ENCODE measurements at places on chromosomes 11 and 22. TPM values are rescaled to one million over a fixed set of nuclear protein-coding genes. Genes with fewer than 3 reads are reported as not detected.

DNA sequence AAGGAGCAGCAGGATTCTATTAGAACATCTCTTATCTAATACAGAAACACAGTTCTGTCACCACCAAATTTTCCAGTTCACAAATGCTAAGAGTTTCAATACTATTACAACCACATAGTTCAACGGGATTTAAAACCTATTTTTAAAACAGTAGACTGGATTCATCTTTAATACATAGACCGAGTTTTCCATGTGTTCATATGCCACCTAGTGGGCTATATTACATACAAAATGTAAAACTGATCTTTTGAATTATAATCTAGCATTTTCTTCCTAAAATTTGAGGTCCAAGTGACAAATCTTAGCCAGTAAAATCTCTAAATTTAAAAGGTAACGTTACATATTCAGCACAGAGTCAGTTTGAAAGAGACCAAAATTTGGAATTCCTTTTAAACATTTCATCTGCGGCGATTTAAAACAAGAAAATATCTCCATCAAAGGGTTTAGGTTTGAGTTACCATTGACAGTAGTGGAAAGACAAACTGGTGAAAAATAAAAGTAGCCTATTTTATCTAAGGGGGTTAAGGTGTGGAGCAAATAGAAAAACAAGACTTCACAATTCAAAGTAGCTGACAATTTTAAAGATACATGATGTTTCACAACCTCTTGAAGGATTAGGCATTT is 269.3 kb upstream of the MPPED2 start:
- no peak overlapping the region for H3K4me3 ChIP-seq
- H3K4me1 ChIP-seq, result no peaks in the 10 kb centered on the region
- DNase-seq, result no peak
- no peaks in the 10 kb centered on the region for H3K27me3 ChIP-seq
- no peak overlapping the region for H3K27ac ChIP-seq
- no peaks in the 10 kb centered on the region for H3K36me3 ChIP-seq

DNA sequence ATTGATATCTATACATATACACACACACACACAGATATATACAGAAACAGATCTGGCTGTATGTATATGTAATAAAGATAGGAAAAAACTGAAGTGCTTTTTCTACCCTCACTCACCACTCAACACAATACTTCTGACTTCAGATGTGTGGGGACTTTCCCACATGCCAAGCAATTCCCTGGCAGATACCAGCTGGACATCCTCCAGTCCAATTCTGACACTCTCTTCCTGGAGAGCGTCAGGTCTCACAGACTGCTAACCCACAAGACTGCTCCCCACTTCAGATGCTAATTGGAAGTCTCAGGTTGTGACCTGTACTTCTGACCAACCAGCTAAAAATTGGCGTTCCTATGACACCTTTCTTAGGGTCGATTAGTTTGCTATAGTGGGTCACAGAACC is 140.6 kb downstream of the ATG16L2 start:
- no peak overlapping the region for H3K4me3 ChIP-seq
- no peaks in the 10 kb centered on the region for H3K4me1 ChIP-seq
- DNase-seq, result no peak
- H3K27ac ChIP-seq, result no peak overlapping the region

OR52N4 gene
- not detected for total RNA-seq

- peaks cover 27% of the 10 kb centered on the region for H3K4me1 ChIP-seq
- H3K4me3 ChIP-seq, result no peak overlapping the region
Observed at GRCh38 chr11:78371221-78371891, 46.3 kb downstream of the GAB2 start.

CD82 gene
- total RNA-seq, result 28.3 TPM

- no peaks in the 10 kb centered on the region for H3K36me3 ChIP-seq
- no peak overlapping the region for H3K27ac ChIP-seq
- peaks cover 4% of the 10 kb centered on the region for H3K4me1 ChIP-seq
- H3K4me3 ChIP-seq, result no peak overlapping the region
- no peaks in the 10 kb centered on the region for H3K27me3 ChIP-seq
Observed at GRCh38 chr11:95571718-95572260, 217.8 kb downstream of the FAM76B start.

DNA sequence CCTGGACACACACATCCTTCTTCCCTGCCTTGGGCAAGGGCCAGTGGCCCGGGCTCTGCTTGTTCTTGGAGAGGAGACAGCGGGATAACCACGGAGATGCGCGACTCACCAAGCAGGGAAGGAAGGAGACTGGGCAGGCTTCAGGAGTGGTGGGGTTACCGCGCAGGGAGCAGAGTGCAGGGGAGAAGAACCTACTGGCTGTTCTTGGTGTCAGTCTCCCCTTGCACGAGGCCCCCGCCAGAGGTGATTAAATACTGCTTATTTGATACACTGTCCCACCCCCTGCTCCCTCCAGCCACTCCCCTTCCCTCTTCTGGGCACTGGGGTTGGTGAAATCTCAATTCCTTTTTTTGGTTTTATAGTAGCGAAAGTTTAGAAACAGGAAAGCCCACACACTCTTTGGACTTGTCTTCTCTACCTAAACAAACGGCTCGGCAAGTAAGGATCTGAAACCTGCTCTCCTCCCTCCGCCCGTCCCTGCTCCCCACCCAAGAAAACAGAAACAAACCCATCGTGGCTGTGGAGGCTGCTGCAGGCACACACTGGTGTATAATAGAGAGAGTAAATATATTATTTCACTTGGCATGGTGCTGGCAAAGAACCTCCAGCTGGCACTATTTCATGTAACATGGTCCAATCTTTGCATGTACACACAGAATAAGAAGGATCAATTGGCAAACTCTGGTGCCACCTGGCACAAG is 10.8 kb downstream of the LARGE2 start:
- no peaks in the 10 kb centered on the region for H3K27me3 ChIP-seq
- H3K36me3 ChIP-seq, result peaks cover 59% of the 10 kb centered on the region
- H3K4me1 ChIP-seq, result no peaks in the 10 kb centered on the region
- H3K27ac ChIP-seq, result no peak overlapping the region
- DNase-seq, result no peak

- no peak overlapping the region for H3K4me3 ChIP-seq
- H3K27me3 ChIP-seq, result no peaks in the 10 kb centered on the region
- H3K27ac ChIP-seq, result no peak overlapping the region
- no peaks in the 10 kb centered on the region for H3K36me3 ChIP-seq
Observed at GRCh38 chr11:76684516-76684915, 14.0 kb upstream of the LRRC32 start.

DNA sequence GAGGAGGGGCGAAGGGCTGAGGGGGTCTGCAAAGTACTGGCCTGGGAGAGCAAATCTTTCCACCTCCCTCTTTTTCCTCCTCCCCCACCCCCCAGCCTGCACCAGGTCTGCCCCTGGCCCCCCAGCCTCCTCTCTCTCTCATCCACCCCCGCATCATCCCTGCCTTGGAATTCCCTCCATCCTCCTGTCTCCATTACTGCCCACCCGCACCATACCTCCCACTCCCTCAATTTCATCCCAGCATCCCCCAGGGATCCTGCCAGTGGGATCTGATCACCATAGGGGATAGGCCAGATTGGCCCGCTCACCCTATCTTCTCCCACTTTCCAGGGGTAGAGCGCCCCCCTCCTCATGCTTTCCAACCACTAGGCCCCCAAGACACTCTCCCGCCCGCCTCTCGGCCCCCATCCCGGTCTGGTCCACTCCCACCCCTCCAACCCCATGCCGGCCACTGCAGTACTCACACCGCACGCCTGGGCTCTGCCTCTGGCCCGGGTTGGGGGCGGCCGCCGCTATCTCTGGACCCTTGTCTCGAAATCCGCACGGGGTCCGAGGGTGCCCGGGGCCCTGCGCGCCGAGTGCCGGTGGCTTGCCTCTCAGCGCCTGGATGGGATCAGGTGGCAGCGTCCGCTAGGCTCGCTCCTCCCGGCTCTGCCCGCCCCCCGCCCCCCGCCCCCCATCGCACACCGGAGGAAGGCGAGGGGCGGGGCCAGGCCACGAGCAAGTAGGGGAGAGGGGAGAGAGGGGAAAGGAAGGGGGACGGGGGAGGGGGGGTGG is at the start of gene GAL3ST3:
Gene GAL3ST3, minus strand, starts transcription at position 615 of the 777 bp plus-strand sequence. CDS start 3,746 bp downstream, outside the sequence.
- H3K4me1 ChIP-seq, result peaks cover 19% of the 10 kb centered on the region
- no peak for DNase-seq
- no peak within 1 kb of the TSS for H3K27ac ChIP-seq
- H3K4me3 ChIP-seq, result no peak within 1 kb of the TSS
- H3K27me3 ChIP-seq, result no peaks in the 10 kb centered on the region
- no peaks in the 10 kb centered on the region for H3K36me3 ChIP-seq

USH1C gene
- not detected for total RNA-seq

RASSF10 gene
- not detected for total RNA-seq

- no peaks in the 10 kb centered on the region for H3K27me3 ChIP-seq
- no peak overlapping the region for H3K27ac ChIP-seq
- H3K4me1 ChIP-seq, result no peaks in the 10 kb centered on the region
- DNase-seq, result no peak
- no peaks in the 10 kb centered on the region for H3K36me3 ChIP-seq
Observed at GRCh38 chr11:69377953-69378302, 84.0 kb downstream of the MYEOV start.
